ENCODE measurements at places on chromosomes 5 and 9.

- DNase-seq = no peak
Observed at GRCh38 chr5:75320371-75320770, 16.6 kb upstream of the HMGCR start.

GRCh38 chr5:121897341-121897740 lies 45.7 kb downstream of the FTMT start:
- DNase-seq = no peak

DNA sequence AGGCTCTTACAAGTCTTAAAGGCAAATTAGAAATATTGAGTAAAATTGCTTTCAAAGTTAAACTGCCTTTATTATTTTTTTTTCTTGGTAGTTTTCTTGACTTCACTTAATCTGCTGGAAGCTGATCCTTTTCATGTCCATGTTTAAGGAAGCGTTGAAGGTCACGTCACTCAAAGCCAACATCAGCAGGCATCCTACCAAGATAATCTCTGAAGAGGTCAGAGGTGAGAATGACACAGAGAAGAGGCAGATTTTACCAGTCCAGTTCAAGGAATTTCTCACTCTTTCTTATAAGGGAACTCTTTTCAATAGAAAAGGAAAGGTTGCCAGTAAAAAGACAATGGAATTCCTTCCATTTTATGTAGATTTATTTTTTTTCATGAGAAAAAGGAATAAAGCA lies 259.8 kb downstream of the ANXA1 start:
- no peak for DNase-seq

DNA sequence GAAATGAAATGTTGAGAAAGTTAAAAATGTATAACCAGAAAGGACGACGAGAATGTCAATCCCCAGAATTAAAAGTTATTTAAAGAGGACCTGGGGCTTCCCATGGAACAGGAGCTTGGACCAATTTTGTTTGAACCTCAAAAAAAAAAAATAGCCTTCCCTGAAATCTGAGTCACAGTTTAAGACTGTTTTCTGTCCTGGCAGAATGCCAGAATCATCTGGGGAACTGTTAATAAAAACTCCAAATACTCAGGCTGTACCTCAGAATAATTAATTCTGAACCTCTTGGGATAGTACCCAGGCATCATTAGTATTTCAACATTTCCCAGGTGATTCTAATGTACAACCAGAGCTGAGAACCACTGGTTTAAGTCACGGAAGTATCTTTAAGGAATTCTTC lies 102.2 kb upstream of the SLCO6A1 start:
- no peak for DNase-seq

GRCh38 chr5:8062521-8062920 lies 193.6 kb downstream of the MTRR start:
- no peak for DNase-seq

- no peak for DNase-seq
Observed at GRCh38 chr5:44365345-44365744, 23.9 kb downstream of the FGF10 start.
